Activated naive CD8-positive, alpha-beta T cell treated with anti-CD3 and anti-CD28 coated beads, Interleukin-2, amount 10 ng/mL, durations not matched to agents 7 days and 5 days (primary cell): ENCODE measurements at places on chromosomes 1 and 21. TPM values are rescaled to one million over a fixed set of nuclear protein-coding genes. Genes with fewer than 3 reads are reported as not detected.

- H3K36me3 ChIP-seq: peaks cover 3% of the 10 kb centered on the region
- peaks cover 5% of the 10 kb centered on the region for H3K27me3 ChIP-seq
- H3K27ac ChIP-seq: no peak overlapping the region
- DNase-seq: no peak
- no peaks in the 10 kb centered on the region for H3K4me1 ChIP-seq
- H3K4me3 ChIP-seq: no peak overlapping the region
Observed at GRCh38 chr1:203898458-203899352, 37.3 kb downstream of the SNRPE start.

The PTP4A2 gene
- total RNA-seq: 356 TPM

DNA sequence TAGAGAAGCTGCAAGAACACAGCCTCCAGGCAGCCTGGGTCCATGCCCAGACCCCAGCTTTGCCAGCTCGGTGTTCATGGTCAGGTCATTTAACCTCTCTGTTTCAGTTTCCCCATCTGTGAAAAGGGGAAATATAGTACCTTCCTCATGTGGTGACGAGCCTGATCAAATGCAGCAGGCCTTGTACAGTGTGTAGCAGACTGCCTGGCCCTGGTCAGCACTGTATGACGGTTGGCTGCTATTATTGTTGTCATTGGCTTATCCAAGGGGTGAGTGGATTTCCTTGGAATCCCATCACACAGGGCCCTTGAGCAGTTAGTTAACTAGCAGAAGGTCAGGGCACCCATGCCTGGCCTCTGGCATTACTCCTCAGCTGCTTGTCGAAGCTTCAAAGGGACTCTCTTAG, 6.6 kb upstream of the TMEM51 start:
- H3K4me3 ChIP-seq: no peak overlapping the region
- peaks cover 2% of the 10 kb centered on the region for H3K4me1 ChIP-seq
- H3K27me3 ChIP-seq: peaks cover 75% of the 10 kb centered on the region
- no peaks in the 10 kb centered on the region for H3K36me3 ChIP-seq
- H3K27ac ChIP-seq: no peak overlapping the region
- DNase-seq: no peak

DNA sequence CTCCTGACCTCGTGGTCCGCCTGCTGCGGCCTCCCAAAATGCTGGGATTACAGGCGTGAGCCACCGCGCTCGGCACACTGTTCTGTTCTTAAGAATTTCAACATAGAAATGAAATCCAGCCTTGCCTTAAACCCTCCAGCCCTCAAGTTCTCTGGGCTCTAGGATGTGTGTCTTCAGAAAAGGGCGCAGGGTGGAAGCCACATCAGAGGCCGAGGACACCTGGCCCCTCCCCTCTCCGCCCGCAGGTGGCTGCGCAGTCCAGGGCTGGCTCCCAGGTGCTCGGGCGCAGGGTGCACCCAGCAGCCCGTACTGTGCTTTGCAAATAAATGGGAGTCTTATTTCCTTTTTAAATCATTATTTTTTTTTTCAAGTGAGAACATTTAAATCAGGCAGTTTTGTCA, 2.0 kb upstream of the C1orf174 start:
- peak overlapping the region; percentile 97 for H3K4me3 ChIP-seq
- no peaks in the 10 kb centered on the region for H3K27me3 ChIP-seq
- H3K4me1 ChIP-seq: peaks cover 42% of the 10 kb centered on the region
- H3K27ac ChIP-seq: peak overlapping the region; percentile 93
- peaks cover 14% of the 10 kb centered on the region for H3K36me3 ChIP-seq

The RGS7 gene
- total RNA-seq: not detected
